NCI-H460 (cell line): ENCODE measurements at places on chromosomes 7 and 10.

GRCh38 chr10:927131-927530 lies 4.4 kb downstream of the LARP4B start:
- DNase-seq: no peak

DNA sequence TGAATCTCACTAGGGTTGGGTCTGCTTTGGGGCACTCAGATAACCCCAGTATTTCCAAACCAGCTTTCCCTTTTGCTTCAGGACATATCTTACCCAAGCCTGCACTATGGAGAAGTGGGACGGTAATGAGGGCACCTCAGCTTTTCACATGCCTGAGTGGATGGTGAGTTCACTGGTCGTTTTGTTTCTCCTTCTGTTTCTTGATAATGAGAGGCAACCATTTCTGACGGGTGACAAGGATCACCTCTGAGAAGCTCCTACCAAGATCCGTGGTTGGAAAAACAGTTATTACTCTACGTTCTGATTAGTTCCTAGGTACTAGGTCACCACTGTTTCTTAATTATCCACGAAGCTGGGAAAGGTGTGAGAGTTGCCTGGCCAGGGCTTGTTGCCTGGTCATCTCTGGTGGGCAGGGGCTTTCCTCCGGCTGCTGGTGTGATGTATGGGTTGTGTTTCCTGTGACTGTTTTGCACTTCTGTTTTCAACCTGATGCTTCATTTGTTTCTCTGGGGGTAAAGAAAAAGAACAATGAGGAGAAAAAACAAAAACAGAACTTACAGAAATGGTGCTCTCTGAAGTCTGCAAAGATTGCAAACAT lies 65.7 kb upstream of the STRIP2 start:
- DNase-seq: no peak

- no peak for DNase-seq
These were observed 641.5 kb upstream of the SORCS1 start for GRCh38 chr10:107806026-107806425.

- DNase-seq: no peak
These were observed 159.1 kb downstream of the ARHGAP12 start for GRCh38 chr10:31769564-31769963.

- no peak for DNase-seq
These were observed 111.6 kb upstream of the HABP2 start for GRCh38 chr10:113441220-113441619.

GRCh38 chr10:30378201-30378995 lies 29.3 kb upstream of the MTPAP start:
- no peak for DNase-seq

GRCh38 chr10:71437537-71438092 lies 40.9 kb downstream of the CDH23 start:
- DNase-seq: no peak

GRCh38 chr7:73303546-73303945 lies 5.1 kb downstream of the NSUN5 start:
- no peak for DNase-seq

GRCh38 chr7:111029574-111030251 lies 61.2 kb upstream of the LRRN3 start:
- DNase-seq: no peak
